ENCODE measurements at places on chromosomes 5 and 9. TPM values are rescaled to one million over a fixed set of nuclear protein-coding genes. Genes with fewer than 3 reads are reported as not detected.

PDE6A gene
- total RNA-seq: not detected

DNA sequence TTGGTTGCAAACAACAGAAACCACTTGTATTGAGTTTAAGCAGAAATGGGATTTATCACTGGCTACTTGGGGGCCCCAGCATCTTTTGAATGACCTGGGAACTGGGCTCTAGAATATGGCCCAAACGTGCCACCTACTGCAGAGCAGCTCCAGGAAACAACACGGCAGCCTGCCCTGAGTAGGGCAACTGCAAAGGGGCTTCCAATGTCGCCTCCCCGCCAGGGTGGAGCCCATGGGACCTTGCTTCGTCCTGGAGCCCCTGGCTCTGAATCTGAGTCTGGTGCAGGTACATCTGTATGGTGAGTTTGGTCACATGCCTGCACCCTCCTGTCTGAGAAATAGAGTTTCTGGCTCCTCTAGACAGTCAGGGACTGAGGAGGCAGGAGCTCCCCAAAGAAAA lies 38.6 kb downstream of the BOD1 start:
- DNase-seq: no peak

DNA sequence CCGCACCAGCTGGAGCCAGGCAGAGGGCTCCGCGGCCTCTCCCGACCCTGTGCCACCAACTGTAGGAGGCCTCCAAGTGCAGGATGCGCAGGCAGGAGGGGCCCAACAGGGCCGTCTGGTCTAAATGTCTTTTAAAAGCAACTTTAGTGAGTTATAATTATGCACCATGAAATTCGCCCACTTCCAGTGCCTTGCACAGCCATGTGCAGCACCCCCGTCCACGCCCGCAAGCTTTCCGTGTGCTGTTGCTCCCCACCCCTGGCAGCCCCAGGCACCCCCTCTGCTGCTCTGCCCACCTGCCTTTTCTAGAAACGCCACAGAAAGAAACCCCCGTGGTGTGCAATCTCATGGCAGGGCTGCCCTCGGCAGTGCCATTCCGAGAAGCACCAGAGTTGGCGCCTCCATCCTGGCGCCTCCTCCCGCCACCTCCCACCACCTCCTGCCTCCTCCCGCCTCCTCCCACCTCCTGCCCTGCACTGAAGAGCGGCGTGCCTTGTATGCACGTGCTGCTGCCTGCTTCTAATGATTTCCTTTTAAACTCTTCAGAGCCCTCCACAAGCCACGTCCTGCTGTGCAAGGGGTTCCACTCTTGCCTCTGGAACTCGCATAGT lies 7.5 kb upstream of the SLC6A18 start:
- DNase-seq: no peak

DNA sequence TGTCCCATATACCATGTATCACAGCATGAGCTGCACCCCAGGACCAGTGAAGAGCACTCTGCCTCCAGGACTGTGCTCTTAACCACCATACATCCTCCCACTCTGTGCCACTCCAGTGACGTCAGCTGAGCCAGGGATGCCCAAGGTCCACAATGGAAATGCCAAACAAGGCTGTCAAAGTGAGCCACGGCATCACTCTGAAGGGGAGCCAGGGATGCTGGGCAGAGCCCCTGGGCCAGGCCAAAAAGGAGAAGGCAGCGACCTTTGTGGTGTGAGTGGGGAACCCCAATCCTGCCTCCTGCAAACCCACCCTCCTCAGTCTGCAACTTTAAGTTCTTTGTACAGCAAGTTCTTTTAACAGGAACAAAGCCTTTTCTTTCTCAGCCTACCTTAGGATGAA lies 242.7 kb downstream of the SYK start:
- no peak for DNase-seq

- no peak for DNase-seq
These were observed 26.9 kb upstream of the SH3PXD2B start for GRCh38 chr5:172481011-172481800.

DNA sequence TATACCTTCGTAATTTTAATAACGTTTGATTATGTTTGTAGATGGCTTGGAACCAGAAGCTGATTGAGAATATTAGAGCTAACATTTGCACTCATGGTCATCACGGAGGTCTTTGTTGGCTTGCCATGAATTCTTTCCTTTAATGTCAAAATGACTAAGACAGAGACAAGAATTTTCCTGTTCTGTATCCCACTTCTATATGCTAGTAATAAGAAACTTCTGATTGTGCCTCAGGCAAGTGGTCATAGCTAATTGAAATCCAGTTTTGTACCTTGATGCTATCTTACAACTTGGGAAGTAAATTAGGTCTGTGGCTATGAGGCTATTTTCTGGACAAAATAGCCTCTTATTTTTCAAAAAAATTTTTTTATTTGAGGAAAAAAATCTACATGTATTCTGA lies 167.6 kb downstream of the RANBP17 start:
- DNase-seq: no peak

All from upper lobe of left lung (tissue), 6 donors.